ENCODE measurements at places on chromosomes 11 and 22.

DNA sequence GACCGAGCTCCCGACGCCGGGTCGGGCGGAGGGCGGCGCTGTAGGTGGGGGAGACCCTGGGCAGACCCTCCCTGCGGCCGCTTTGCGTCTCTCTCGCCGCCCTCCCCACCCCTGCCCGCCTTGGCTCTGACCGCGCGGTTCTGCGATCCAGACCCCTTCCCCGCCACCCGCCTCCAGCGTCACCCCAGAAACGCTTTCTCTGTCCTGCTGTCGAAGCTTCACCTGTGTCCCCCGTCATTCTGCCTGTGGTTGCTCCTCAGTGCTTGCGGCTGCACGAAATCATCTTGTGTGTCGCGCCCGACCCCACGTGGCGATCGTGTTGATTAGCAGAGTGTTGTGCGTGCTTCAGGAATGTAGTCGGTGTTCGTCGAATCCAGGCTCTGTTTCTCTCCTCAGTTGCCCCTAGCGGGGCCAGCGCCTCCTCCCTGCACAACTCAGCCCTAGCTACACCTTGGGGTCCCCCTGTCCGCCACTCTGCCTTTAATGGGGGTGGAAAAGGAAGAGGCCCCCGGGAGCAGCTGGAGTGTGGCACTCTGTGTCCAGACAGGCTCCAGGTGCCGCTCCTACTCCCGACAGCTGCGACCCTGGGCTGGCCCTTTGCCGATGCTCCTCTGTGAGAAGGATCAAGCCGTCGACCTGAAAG lies 851 bp downstream of the PTDSS2 start:
- peak; percentile 61 for DNase-seq

DNA sequence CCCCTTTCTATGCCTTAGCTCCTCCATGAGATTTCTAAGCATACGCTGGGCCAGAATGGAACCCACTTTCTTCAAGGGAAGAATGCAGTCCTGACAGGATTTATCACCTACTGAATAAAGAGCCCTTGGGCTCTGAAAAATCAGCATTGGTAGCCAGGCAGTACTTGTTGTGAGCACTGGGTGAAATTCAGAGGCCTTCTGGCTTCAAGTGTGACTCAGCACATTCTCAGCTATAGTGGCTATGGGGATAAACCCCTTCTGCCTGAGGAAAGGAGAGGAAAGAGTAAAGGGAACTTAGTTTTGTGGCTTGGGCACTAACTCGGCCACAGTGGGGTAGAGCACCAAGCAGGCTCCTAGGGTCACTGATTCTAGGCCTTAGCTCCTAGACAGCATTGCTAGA lies 574.8 kb downstream of the JRKL start:
- DNase-seq, result no peak

- DNase-seq, result no peak
These were observed at the start of gene OR2AT4 for GRCh38 chr11:75096456-75097172. TSS of gene OR2AT4 (minus strand) at chr11:75096876.

GRCh38 chr11:107999759-108000455 lies 8.8 kb upstream of the CUL5 start:
- DNase-seq, result peak; percentile 32

DNA sequence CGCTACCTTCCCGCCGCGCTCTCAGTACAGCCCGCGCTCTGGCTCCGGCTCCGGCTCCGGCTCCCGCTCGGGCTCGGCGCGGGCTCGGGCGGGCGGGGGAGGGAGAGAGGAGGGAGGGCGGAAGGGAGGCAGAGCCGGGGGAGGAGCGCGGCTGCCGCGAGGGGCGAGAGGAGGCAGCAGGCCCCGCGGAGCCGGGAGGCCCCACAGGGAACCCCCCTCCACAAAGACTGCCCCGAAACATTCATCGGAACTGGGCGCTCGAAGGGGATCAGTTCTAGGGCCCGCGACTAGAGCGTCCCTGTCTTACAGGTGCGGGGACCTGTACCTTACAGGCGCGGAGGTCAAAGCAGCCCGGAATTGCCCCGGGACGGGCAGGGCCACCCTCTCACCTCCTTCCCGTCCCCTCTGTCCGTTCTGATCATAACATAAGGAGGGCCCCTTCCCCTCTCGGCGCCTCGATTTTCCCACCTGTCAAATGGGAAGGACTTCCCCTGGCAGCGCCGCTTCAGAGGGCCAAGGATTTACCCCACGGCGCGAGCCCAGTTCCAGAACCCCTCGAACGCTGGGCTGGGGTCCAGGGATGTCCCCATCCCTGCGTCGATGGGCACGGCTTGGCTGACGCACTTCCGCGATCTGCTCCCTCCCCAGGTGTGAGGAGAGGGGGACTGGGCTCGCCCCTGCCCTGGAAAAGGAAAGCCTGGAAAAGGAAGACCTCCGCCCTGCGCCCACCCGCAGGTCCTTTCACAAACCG lies at the start of gene SHISA8:
TSS of gene SHISA8 (minus strand) at position 40 of the 751 bp plus-strand sequence. CDS start 407 bp downstream, outside the sequence.
- DNase-seq, result peak; percentile 56

- no peak for DNase-seq
These were observed 107.8 kb upstream of the CHORDC1 start for GRCh38 chr11:90330632-90331031.

DNA sequence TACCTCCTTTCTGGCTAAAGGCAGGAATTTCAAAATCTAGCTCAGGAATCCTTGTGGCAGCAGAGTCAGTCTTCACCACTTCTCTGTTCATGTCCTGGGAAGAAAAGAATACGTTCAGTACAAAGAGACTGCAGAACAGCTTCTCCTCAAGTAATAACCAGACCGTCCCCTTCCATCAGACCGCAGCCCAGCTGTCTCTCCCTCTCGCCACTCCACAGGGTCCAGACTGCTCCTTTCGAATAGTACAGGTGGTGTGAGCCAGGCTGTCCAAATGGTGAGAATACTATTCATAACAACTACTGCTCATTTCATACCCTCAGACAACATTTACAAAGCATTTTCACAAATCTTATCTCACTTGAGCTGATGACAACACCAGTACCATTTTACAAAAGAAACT lies 857 bp downstream of the ZPR1 start:
- DNase-seq, result no peak

- DNase-seq, result no peak
These were observed 46.1 kb upstream of the LINC01488 start for GRCh38 chr11:69435161-69435986.

- DNase-seq, result no peak
These were observed 72.9 kb downstream of the ZBTB16 start for GRCh38 chr11:114132417-114132816.

- no peak for DNase-seq
These were observed 35.4 kb downstream of the SPON1 start for GRCh38 chr11:13997881-13998280.

GRCh38 chr22:46672731-46673130 lies 52.5 kb downstream of the GRAMD4 start:
- no peak for DNase-seq

- DNase-seq, result peak; percentile 48
These were observed 77.7 kb downstream of the MORC2 start for GRCh38 chr22:30890686-30891442.

GRCh38 chr11:121104312-121104762 lies 3.3 kb downstream of the TECTA start:
- DNase-seq, result no peak

DNA sequence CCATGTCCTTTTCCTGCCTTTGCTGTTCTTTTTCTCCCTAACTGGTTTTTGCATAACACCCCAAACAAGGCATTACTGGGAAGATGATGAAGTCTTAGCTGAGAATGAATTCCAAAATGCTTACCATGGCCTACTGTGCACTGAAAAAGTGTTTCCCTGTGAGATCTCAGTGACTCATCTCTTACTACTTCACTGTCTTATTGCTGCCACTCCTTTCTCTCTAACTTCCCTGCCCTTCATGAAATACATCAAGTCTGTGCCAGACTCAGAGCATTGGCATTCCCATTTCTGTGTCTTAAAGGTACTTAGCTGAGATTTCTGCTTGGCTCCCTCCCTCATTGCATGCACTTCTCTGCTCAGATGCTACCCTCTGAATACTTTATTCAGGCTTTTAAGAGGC lies 49.1 kb upstream of the MUC15 start:
- peak; percentile 57 for DNase-seq

DNA sequence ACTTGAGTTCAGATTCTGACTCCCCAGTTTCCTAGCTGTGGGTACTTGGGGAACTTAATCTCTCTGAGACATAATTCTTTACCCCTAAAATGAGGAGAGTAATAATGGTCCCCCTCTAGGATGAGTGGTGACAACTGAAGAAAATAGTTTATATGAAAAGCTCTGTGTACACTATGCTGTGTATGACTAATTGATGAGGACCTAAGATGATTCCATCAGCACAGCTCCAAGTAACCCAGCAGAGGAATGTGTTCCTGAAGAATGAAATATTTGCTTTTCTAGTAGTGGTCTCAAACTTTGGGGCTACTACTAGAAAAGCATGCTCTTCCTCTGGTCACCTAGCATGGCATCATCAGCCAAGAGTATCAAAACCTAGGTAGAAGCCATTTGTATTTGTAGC lies 217.3 kb upstream of the NARS2 start:
- DNase-seq, result no peak

DNA sequence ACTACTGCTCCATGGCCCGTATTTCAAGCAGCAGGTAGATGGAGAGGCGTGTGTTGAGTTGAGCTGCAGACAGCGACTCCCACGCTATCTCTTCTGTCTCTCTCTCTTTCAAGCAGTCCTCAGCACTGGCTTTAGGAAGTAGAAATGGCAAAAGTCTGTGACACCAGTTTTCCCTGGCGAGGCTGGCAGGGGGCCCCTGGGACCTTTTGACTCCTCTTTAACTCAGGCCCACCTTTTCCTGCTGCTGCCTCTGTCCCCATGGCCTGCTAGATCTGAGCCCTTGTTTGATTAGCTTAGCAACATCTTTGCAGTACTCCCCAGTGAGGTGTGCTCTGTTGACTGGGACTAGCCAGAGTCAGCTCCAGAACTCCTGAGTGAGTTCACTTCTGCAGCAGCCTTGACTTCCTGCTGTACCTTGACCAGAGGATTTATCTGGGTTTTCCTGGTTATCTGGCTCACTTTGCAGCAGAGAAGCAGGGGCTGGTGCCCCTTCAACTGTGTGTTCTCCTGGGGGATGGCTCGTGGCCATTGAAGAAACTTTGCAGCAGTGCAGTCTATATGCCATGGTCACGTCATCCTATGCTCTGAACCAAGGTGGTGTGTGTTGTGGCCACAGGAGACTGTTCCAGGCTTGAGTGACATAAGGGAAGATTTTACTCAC lies 183.9 kb downstream of the DBX1 start:
- DNase-seq, result no peak

- DNase-seq, result no peak
These were observed 41.3 kb upstream of the ETS1 start for GRCh38 chr11:128628686-128629085.

GRCh38 chr11:78510597-78510996 lies 64.1 kb downstream of the NARS2 start:
- no peak for DNase-seq

- DNase-seq, result no peak
These were observed 24.4 kb downstream of the METTL15 start for GRCh38 chr11:28132548-28132947.

DNA sequence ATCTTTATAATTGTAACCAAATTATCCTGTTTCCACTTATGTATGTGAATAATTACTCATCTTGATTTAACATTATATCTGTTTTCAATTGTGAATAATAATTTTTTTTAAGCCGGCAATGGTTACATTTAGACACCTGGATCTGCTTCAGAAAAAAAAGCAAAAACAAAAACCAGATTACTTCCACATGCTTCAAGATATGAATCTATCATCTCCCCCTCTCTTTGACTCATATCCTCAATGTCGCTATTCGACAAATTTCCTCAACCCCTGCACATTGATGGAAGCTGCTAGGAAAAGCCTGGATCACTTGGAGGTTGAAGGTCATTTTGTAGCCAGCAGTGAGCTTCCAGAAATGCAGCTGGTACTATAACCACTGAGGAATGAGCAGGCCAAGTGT lies 42.7 kb downstream of the SLC1A2 start:
- no peak for DNase-seq

DNA sequence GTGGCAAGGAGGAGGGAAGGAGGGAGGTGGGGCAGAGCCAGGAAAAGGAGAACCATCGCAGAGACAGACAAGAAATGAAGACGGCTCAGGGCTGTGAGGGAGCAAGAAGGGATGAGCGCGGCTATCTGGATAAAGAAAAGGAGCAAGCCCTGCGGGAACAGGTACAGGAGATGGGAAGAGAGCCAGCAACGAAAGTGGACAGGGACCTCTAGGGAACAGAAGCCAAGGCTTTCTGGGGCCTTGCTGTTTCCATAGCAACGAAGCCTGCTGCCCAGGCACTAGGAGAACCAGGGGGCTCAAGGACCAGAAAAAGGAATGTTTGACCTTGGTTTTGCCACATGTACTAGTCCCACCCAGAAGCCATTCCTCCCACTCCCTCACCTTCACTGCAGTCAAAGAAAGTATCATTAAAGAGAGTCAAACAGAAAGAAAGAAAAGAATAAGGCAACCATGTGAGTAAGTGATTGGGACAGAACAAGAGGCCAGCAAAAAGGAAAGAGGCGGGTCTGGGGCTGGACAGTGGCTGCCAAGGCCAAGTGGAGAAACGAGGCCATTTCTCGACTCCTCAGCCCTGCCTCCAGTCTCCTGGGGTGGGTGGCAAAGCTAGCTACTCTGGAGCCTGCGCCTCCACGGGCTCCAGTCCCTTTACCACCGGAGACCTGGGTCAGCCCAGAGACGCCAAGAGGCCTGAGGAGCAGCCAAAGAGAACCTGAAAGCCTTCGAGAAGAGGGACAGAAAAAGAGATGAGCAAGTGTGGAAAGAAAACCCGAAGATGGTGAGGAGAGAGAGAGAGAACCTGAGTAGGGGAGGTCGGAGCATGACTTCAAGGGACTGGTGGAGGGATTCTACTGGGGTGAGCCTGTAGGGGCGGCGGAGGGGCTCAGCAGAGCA lies 35.1 kb downstream of the NRXN2 start:
- peak; percentile 21 for DNase-seq

- peak; percentile 74 for DNase-seq
These were observed 23.8 kb upstream of the IGSF22 start for GRCh38 chr11:18749681-18750319.

DNA sequence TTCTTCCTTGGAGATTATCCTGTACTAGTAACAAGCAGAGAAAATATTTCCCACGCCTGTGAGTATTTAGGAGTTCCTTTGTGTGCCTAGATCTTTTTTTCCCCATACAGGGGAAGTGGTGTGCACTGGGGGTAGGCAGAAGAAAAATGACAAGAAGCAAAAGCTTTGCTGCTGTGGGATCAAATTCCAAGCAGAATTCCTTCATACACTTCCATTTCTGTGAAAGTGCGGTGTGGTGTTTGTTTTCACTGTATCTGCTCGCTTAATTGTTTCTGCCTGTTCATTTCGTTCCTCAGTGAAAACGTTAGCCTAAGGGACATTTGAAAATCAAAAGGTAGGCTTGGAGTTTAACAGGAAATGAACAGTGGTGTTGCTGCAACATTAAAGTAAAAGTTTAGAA lies 47.9 kb downstream of the BLID start:
- no peak for DNase-seq

DNA sequence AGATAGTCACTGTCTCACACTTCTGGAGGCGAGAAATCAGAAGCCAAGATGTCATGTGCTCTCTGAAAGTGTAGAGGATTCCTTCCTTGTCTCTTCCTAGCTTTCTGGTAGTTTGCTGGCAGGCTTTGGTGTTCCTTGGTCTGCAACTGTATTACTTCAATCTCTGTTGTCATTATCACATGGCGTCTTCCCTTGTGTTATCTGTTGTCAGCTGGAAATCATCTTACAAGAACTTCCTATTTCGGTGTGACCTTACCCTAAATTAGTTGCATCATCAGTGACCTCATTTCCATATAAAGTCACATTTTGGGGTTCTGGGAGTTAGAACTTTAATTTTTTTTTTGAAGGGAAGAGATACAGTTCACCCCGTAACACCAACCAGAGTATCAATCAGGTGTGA lies 3.3 kb upstream of the LIN7C start:
- DNase-seq, result no peak
